ENCODE measurements at places on chromosomes 12 and 14.

DNA sequence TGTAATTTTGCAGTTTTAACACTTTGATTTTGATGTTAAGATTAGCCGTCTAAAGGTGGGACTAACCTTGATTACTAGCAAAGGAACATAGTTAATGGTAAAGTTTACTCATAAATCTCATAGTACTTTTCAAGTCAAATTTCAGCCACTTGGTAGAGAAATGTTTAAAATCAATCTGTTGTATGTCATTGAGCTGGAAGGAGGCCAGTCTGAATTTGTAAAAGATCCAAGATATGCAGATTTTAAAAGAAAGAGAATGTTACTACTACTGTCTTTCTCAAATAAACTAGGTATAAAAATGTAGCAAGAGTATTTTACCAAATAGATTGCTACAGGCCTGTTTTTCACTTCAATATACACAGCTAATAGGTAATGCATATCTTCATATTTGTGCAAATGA lies 600.8 kb upstream of the SEL1L start:
- no peak for DNase-seq

DNA sequence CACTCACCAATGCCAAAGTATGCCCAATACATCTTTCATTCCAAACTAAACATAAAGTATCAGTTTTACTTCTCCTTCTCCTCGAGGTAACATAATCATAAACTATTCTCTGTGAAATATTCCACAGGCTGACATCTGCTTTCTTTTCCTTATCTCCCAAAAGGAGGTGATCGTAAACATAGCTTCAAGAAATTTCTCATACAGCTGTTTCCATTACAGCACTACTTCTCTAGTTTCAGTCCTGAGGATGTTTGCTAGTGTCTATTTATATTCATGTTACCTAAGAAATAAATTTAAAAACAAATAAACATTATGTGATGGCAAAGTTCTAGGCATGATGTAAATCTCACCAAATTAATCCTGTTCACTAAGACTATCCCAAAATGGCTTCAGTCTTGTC lies 90.1 kb upstream of the CPSF6 start:
- no peak for DNase-seq

DNA sequence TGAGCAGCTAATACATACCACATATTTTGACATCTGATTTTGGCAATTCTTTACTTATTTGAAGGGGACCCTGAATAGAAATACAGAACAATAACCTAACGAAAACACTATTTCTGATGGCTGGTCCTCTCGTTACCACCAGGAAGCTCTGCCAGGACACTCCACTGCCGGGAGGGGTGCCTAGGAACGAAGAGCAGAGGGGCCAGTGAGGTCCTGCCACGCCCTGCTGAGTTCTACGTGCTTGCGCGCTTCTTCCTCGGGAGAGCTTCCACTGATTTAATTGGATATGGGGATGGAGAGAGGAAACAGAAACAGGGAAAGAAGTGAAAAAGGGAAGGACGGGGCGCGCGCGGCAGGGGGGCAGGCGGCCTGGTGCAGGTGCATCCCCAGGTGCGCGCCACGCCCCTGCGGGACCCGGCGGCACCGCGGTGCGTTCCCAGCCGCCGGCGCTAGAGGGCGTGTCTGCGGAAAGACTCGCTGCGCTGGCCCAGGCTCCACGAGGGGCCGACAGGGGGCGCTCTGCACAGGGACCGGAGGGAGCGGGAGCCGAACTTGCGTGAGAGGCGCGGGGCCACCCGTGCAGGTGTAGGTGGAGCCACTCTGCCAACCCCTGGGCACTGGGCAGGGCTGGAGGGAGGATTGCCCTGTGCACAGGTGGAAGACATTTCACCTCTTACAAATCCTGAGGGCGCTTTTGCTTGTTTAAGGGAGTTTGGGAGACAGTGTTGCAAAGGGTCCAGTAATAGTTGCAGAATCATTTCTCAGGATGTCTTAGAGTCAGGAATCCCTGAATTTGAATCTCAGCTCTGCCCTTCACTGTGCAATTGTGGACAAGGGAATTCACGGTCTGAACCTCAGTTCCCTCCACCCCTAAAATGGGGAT lies 986.3 kb upstream of the TMEM132C start:
- peak; percentile 57 for DNase-seq

GRCh38 chr12:131082290-131083194 lies 128.8 kb downstream of the ADGRD1 start:
- no peak for DNase-seq

- DNase-seq: no peak
Measured at GRCh38 chr12:128204711-128205110, 62.3 kb upstream of the TMEM132C start.

DNA sequence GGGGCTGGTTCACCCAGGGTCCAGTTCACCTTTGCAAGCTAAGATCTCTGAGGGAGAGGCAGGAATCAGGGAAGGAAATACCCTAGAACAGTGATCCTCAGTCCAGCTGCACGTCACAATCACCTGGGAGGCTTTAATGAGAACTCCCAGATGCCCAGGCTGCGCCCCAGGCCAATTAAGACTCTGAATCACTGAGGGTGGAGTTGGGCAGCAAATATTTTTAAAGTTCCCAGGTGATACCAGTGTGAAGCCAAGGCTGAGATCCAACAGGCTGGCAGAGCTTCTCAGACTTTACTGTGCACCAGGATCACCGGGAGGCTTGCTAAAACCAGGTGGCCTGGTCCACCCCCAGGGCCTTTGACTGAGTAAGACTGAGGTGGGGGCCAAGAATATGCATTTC lies 23.8 kb downstream of the MYL2 start:
- no peak for DNase-seq

- no peak for DNase-seq
Measured at GRCh38 chr14:73945159-73945670, 4.7 kb downstream of the FAM161B start.

- DNase-seq: no peak
Measured at GRCh38 chr12:97358361-97358760, 104.2 kb upstream of the RMST start.

DNA sequence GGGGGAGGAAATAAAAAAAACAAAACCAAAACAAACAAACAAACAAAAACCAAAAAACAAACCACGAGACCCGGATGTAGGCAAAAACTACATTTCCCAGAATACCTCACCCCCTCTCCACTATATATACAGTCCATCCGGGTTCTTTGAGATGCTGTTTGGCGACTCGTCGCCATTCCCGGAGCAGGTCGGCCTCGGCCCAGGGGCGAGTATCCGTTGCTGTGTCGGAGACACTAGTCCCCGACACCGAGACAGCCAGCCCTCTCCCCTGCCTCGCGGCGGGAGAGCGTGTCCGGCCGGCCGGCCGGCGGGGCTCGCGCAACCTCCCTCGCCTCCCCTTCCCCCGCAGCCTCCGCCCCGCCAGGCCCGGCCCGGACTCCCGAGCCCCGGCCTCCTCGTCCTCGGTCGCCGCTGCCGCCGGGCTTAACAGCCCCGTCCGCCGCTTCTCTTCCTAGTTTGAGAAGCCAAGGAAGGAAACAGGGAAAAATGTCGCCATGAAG lies at the start of gene RNF10:
RNF10 (plus strand) TSS at position 154 of the 500 bp plus-strand sequence. CDS start 456 bp downstream, outside the sequence.
- peak; percentile 93 for DNase-seq

- no peak for DNase-seq
Measured at GRCh38 chr12:99092100-99092851, 447.2 kb downstream of the APAF1 start.

GRCh38 chr12:99611117-99611516 lies 36.4 kb upstream of the GARIN6 start:
- DNase-seq: no peak

DNA sequence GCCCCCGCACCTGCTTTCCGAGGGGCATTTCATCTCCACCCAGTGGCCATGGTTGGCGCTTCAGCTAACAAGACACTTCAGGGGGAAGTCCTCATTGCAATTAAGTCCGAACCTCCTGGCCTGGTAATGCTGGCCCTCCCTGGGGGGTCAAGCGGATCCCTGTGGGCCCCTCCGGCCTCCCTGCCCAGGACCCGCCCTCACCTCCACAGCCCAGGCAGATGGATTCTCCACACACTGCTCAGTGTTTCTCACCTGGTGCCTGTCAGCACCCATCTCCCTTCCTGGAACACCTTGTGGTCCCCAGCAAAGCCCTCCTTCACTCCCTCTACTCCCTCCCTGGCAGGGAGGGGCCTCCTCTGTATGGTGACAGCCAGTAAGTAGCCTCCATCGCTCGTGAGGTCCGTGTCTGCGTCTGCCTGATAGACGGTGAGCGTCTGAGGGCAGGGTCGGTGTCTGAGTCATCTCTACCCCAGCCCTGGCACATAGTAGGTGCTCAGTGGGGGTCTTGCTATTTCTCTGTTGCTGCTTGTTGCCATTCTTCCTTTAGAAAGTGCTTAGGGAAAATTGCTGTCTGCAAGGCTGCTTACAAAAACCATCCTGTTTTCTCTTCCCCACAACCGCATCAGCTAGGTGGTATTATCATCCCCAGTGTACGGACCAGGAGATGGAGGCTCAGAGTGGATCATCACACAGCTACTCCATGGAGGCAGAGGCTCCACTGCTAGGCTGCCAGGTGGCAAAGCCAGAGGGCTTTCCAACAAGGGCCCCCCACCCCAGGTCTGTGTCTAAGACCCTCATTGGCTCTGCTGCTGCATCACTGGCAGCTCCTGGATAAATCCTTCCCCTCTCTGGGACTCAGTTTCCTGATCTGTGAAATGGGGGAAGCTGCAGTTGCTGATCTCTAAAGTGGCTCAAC lies 39.7 kb upstream of the EML1 start:
- DNase-seq: no peak

- DNase-seq: no peak
Measured at GRCh38 chr14:79018836-79019235, 848.7 kb downstream of the NRXN3 start.

DNA sequence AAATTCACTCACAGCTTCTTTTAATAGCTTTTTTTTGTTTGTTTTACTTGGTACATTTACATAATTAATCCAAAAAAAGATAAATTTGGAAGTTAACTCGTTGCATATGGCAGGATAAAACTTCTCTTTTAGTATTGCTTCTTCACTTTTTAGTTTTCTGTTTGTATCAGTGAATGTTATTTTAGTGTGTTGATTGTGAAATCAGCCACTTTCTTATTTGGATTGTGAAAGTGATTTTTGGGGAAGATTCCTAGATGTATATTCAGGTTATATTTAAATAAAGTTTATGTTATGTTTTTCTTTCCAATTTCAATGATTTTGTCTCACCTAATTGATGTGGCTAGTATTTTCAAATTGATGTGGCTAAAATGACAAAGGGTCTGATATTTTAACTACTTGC lies 693.9 kb upstream of the MGAT4C start:
- no peak for DNase-seq

DNA sequence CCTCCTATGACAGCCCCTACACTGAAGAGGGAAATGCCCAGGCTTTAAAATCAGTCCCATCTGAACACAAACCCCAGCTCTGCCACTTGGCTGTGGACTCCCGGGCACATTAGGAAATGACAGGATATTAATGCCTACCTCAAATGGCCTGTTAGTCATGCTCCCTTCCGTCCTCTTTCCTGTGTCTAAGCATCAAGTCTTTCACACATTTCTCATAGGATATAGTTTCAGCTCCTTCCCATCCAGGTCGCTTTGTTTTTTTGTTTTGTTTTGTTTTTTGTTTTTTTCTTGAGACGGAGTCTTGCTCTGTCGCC lies 16.1 kb downstream of the PLEK2 start:
- no peak for DNase-seq

- peak; percentile 80 for DNase-seq
Measured at GRCh38 chr12:128857133-128857763, 4.0 kb downstream of the GLT1D1 start.

- DNase-seq: no peak
Measured at GRCh38 chr14:94447206-94447605, 5.4 kb downstream of the SERPINA11 start.

- DNase-seq: no peak
Measured at GRCh38 chr12:120799243-120800045, 73.8 kb downstream of the ACADS start.

DNA sequence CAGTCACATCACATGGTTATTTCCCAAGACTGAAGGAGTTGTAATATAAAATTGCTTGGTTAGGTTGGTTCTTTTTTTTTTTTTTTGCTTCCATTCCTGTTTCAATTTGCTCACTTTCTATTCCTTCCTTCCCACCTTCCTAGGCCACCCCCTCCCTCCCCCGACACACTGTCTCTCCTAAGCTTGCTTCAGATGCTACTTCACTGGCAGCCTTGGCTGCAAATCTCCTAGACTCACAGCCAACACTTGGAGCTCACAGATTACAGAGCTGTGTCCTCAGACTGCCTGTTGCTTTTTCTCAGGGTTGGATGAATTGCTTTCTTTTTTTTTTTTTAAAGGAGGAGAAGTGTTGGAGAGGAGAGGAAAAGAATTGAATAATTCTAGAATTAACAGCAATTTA lies 77.3 kb upstream of the GRIN2B start:
- no peak for DNase-seq

DNA sequence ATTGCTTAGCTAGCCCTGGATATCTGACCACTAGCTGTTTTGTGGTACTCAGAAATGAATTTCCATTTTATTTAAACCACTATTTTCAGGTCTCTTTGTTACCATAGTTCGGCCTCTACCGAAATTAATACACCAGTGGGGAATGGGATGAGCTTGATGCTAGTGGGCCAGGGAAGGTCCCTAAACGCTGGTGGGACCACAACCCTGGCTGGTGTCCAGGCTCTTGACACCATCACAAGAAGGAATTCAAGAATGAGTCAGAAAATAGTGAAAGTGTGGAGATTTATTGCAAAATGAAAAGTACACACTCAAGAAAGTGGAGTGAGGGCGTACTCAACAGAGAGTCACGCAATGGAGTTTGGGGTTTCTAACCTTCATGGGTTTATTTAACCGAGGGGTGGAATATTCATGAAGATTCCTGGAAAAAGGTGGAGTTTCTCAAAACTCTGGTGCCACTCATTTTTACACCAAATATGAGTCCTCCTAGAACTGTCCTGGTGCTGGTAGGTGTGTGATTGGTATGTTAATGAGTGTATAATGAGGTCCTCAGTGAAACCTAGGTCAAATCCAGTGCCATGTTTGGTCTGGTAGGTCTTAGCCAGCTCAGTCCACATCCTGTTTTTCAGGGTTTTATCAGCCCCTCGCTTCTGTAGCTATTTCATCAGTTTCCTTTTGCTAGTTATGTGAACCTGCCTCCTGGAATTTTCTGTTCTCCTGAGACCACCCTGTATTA lies 38.9 kb upstream of the LRP6 start:
- no peak for DNase-seq

DNA sequence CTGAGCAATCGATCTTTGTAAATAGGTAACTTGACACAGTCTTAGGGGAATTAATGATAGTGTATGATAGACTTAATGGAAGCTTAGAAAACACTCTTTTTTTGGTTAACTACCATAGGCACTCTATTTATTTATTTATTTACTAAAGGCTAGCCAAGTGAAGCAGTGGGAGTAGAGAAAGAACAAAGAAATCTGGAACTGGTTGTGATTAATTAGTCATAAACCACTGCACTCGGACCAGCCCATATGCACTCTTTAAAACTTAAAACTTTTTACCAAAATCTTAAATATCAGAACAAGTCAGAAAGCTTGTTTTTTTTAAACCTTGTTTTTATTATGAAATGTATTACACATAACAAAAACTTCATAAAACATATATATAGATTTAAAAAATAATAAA lies 49.5 kb upstream of the SRP54 start:
- no peak for DNase-seq

- peak; percentile 28 for DNase-seq
Measured at GRCh38 chr14:88128816-88129215, 123.9 kb downstream of the GPR65 start.

GRCh38 chr14:55153951-55154350 lies 24.9 kb downstream of the LGALS3 start:
- DNase-seq: no peak

Measured in suppressor macrophage treated with lipopolysaccharide for 4 hours (primary cell).